Activated CD4-positive, alpha-beta T cell treated with anti-CD3 and anti-CD28 coated beads, Interleukin-2, amount 10 ng/mL, durations not matched to agents 7 days and 5 days (primary cell): ENCODE measurements at places on chromosomes 6 and 20. TPM values are rescaled to one million over a fixed set of nuclear protein-coding genes. Genes with fewer than 3 reads are reported as not detected.
A peak's percentile ranks its signal among the peaks of the same experiment; 100 is the strongest.

DNA sequence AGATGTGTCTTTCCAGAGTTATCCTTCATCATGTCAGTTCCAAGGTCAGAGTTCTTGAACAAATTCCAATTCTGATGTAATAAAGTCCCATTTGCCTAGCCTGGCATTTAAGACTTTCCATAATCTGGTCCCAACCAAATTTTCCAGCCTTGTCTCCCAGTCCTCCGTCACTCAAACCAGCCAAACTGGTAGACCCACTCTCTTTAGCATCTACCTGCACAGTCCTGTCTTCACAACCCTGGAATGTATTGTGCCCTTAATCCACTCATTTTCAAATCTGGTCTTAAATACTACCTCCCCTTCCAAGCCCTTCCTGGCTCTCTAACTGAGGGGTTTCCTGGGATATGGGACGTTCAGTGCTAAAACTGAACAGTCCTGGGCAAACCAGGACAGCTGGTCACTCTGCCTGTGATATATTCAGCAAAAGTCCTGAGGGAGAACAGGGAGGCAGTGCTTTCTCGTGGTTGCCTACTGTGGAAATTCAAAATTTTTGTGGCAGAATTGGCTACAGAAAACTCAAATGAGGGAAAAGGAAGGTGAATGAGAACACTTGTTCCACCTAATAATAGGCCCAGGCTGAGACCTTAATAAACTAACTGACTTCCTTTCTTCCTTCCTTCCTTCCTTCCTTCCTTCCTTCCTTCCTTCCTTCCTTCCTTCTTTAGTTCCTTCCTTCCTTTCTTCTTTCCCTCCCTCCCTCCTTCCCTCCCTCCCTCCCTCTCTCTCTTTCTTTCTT is 10.8 kb upstream of the AKAP7 start:
- no peaks in the 10 kb centered on the region for H3K4me1 ChIP-seq
- no peak for DNase-seq

DNA sequence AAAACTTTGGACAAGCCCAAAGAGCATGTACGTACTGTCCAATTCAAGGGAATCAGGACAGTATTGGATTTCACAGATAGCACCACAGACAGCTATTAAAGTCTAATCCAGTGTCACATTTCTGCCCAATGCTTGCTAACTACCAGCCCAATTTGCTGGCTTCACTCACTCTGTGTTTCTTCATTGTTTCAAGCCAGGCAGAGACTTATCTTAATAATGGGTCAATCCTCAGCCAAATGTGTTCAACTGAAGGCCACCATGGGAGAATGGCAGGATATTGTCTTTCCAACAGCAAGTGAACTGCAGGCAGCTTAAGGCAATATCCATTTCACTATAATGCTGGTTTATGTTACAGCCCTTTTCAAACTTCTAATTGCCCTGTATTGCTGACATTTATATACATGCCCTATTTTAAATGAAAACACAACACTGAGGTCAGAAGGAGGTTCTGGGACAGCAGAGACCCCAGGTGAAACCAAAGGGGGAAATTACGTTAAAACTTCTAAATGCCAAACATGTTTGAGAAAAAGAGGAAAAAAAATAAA is 142.1 kb upstream of the RSPO3 start:
- no peaks in the 10 kb centered on the region for H3K4me1 ChIP-seq
- no peaks in the 10 kb centered on the region for H3K36me3 ChIP-seq
- no peaks in the 10 kb centered on the region for H3K27me3 ChIP-seq
- H3K4me3 ChIP-seq: no peak overlapping the region
- no peak for DNase-seq

- H3K27ac ChIP-seq: no peak overlapping the region
- peaks cover 36% of the 10 kb centered on the region for H3K27me3 ChIP-seq
- H3K4me1 ChIP-seq: peaks cover 17% of the 10 kb centered on the region
- no peak for DNase-seq
Measured at GRCh38 chr20:63843778-63844177, 12.7 kb upstream of the ZBTB46 start.

GRCh38 chr6:89610149-89610642 is 28.4 kb downstream of the LYRM2 start:
- H3K4me1 ChIP-seq: peaks cover 17% of the 10 kb centered on the region
- H3K4me3 ChIP-seq: no peak overlapping the region
- DNase-seq: peak; percentile 81
- no peaks in the 10 kb centered on the region for H3K36me3 ChIP-seq

FHL5 gene
- not detected for total RNA-seq

GRCh38 chr6:34362909-34363680 is 29.4 kb downstream of the NUDT3 start:
- no peaks in the 10 kb centered on the region for H3K36me3 ChIP-seq
- no peaks in the 10 kb centered on the region for H3K27me3 ChIP-seq
- H3K4me1 ChIP-seq: peaks cover 26% of the 10 kb centered on the region

SLC17A2 gene
- total RNA-seq: not detected

DNA sequence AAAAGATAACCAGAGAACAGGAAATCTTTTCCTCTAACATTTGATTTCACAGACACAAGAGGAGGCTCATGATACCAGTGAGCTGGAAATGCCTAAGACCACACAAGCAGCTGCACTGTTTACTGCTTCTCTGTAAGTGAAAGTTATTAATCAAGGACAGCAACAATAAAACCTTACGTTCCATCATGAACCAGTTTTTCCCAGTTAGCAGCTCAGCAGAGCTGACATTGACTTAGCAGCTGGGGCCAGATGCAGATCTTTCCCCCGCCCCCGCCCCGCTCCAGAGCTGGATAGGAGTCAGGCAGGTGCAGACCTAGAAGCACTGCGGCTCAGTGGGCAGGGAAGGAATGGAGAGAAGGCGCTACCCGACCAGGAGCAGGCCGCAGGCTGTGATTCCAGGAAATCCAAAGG is 275.2 kb downstream of the GMDS start:
- no peak for DNase-seq
- H3K36me3 ChIP-seq: peaks cover under 1% of the 10 kb centered on the region
- H3K4me1 ChIP-seq: no peaks in the 10 kb centered on the region
- no peak overlapping the region for H3K27ac ChIP-seq

GRCh38 chr20:11274141-11274594 is 600.4 kb upstream of the JAG1 start:
- no peaks in the 10 kb centered on the region for H3K4me1 ChIP-seq
- H3K27me3 ChIP-seq: no peaks in the 10 kb centered on the region
- DNase-seq: no peak
- H3K27ac ChIP-seq: no peak overlapping the region

RIPPLY2 gene
- total RNA-seq: not detected

GRCh38 chr6:106516616-106517015 is 112.7 kb downstream of the RTN4IP1 start:
- H3K27me3 ChIP-seq: no peaks in the 10 kb centered on the region
- H3K27ac ChIP-seq: peak overlapping the region; percentile 50
- H3K4me3 ChIP-seq: peak overlapping the region; percentile 29
- H3K36me3 ChIP-seq: peaks cover 18% of the 10 kb centered on the region
- DNase-seq: no peak

TREML2 gene
- 22.9 TPM for total RNA-seq

HEY2 gene
- not detected for total RNA-seq

PLG gene
- 0.32 TPM for total RNA-seq

DNA sequence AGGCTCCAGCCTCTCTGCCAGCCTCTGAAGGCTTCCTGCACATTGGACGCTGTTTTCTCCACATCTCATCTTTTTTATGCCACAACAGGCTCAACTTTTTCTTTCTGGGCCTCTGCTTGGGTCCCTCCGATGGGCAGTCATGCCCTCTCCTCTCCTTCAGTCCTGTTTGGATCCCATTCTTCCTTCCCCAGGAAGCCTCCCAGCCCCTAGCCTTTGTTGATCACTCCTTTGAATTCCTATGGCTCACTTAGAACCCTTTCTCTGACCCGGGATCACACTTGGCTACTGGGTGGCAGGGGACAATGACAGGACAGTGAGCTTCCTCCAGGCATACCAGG is 4.5 kb downstream of the SLA2 start:
- H3K4me1 ChIP-seq: peaks cover 42% of the 10 kb centered on the region
- H3K4me3 ChIP-seq: no peak overlapping the region
- peak overlapping the region; percentile 73 for H3K27ac ChIP-seq

DNA sequence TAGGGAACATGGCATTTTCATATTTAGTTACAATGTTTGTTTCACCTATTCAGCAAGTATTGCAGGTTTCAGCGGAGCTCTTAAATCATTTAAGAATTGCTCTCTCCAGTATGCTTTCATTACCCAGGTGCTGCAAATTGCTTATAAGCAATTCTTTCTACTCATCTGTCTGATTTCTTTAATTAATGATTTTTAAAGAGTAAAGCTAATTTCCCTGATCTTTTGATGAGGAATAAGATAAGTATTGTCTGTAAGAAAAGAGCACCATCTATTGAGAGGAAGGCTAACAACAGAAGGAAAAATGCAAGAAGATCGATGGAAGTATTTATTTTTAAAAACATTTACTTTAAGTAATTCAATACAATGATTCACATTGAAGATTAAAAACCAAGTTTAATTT is 2.0 kb downstream of the OPRM1 start:
- no peak overlapping the region for H3K4me3 ChIP-seq
- peaks cover 22% of the 10 kb centered on the region for H3K27me3 ChIP-seq
- no peaks in the 10 kb centered on the region for H3K4me1 ChIP-seq
- no peak overlapping the region for H3K27ac ChIP-seq
- H3K36me3 ChIP-seq: no peaks in the 10 kb centered on the region
- DNase-seq: no peak

GRCh38 chr20:38084425-38084951 is 50.9 kb downstream of the RPRD1B start:
- H3K36me3 ChIP-seq: peaks cover 45% of the 10 kb centered on the region
- H3K27ac ChIP-seq: no peak overlapping the region
- H3K27me3 ChIP-seq: no peaks in the 10 kb centered on the region
- no peak overlapping the region for H3K4me3 ChIP-seq
- no peaks in the 10 kb centered on the region for H3K4me1 ChIP-seq

TUBB2B gene
- total RNA-seq: not detected

SLC22A1 gene
- total RNA-seq: 0.25 TPM

GHRH gene
- total RNA-seq: not detected

GRCh38 chr6:11771473-11772048 is 7.0 kb downstream of the ADTRP start:
- H3K4me1 ChIP-seq: no peaks in the 10 kb centered on the region
- H3K36me3 ChIP-seq: no peaks in the 10 kb centered on the region
- H3K4me3 ChIP-seq: no peak overlapping the region

EYS gene
- total RNA-seq: not detected

GRCh38 chr6:162149786-162150185 is 577.8 kb downstream of the PRKN start:
- no peak overlapping the region for H3K4me3 ChIP-seq
- H3K27ac ChIP-seq: no peak overlapping the region
- no peaks in the 10 kb centered on the region for H3K27me3 ChIP-seq
- no peaks in the 10 kb centered on the region for H3K36me3 ChIP-seq

DNA sequence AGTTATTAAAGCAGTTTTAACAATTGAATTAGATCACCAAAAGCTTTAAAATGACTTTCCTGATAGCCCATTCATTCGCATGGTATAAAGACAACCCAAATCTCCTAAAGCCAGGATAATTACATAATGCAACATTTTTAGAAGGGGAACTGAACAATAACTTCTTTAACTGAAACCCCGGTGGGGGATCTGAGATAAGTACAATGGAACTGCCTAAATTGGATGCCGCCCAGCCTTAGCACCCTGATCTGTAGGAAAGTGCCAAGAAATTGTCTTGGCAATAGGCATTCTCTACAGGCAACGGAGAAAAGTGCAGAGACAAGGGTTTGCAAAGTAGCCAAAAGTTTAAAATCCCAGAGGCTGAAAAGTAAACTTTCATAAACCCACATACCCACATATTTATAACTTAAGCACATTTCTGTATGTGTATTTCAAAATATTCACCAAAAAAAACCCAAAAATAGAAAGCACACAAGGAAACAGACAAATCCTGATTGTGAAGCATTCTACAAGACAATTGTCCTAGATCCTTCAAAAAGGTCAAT is 98.8 kb upstream of the BEND6 start:
- DNase-seq: no peak
- H3K27me3 ChIP-seq: peaks cover 21% of the 10 kb centered on the region
- peaks cover 17% of the 10 kb centered on the region for H3K4me1 ChIP-seq

DNA sequence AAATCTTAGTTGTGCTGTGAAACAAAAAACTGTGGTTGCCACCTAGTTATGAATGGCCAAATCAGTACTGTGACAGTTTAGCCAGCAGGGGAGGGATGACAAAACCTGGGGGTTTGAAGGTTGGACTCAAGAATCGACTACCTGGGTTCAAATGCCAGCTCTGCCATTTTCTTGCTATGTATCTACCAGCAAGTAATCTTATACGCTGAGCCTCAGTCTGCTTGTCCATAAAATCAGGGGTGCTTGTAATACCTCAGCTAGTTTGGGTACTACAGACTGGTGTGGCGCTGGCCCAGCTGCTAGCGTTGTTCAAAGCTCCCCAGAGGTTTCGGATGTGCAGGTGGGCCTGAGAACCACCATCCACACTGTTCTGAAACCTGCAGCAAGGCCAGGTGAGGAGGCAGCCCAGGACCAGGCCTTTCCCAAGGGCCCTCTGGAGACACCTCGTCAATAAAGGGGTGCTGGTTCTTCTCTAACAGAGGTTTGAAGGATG is 40.4 kb downstream of the TRAM2 start:
- DNase-seq: no peak
- no peaks in the 10 kb centered on the region for H3K27me3 ChIP-seq
- no peak overlapping the region for H3K27ac ChIP-seq
- H3K36me3 ChIP-seq: peaks cover 4% of the 10 kb centered on the region

- no peaks in the 10 kb centered on the region for H3K36me3 ChIP-seq
- H3K4me3 ChIP-seq: no peak overlapping the region
- no peak for DNase-seq
- H3K27ac ChIP-seq: no peak overlapping the region
- peaks cover 4% of the 10 kb centered on the region for H3K27me3 ChIP-seq
Measured at GRCh38 chr20:24185791-24186190, 197.2 kb upstream of the GGTLC1 start.

- H3K27ac ChIP-seq: peak overlapping the region; percentile 94
- H3K27me3 ChIP-seq: peaks cover 3% of the 10 kb centered on the region
- H3K4me1 ChIP-seq: peaks cover 77% of the 10 kb centered on the region
- DNase-seq: no peak
Measured at GRCh38 chr20:50339466-50339901, 148.9 kb downstream of the CEBPB start.

DNA sequence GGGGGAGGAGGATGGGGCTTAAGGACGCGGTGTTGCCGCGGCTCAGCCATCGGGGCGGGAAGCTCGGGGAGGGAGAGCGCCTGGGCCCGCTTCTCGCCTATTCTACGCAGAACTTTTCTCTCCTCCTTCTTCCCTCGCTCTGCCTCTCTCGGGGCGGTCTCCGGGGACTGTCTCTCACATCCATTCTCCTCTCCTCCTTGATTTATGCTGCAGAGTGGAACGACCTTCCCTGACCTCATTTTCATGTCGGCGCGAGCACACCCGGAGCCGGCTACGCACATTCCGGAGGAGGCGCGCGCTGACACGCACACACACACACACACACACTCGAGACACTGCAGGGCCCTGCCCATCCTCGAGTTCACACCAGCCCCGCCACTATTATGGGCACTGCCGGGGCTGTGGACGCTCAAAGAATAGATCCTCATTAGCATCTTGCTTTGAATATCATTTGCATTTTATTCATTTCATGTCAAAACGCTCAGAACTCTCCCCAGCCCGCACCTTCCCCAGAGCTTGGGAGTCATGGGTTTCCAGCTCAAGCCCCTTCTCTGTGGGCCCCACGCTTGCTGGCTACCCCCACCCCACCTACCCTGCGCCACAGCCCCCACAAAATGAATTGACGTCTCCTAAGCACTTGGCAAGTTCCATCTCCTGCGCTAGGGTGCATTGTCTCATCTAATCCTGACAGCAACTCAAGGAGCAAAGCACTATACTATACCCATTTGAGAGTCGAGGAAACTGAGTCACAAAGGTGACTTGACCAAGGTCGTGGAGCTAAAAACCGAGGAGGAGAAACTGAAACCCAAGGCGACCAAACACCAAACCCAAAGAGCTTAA is 36.8 kb downstream of the NCR2 start:
- peaks cover 78% of the 10 kb centered on the region for H3K27me3 ChIP-seq
- H3K4me3 ChIP-seq: peak overlapping the region; percentile 63
- no peaks in the 10 kb centered on the region for H3K36me3 ChIP-seq
- H3K27ac ChIP-seq: peak overlapping the region; percentile 69
- DNase-seq: no peak
